ENCODE measurements at places on chromosomes 6 and 20.

DNA sequence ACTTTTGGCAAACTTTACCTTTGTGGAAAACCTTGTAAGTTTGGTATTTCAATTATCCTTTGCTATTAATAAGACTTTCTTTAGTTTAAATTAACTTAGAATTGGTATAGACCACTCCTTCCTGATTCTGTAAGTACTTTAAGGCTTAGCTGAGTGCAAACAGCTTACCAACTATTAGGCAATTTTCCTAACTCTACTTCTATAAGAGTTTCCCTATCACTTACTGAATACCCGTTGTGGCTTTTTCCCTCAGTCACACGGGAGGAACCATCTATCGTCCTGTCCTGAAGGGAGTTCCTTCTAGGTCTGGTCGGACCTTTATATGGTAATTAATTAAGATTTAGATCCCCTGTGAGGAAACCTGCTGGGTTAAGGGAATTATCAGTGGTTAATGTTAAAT lies 9.6 kb downstream of the SLC35A1 start:
- no peak for DNase-seq

DNA sequence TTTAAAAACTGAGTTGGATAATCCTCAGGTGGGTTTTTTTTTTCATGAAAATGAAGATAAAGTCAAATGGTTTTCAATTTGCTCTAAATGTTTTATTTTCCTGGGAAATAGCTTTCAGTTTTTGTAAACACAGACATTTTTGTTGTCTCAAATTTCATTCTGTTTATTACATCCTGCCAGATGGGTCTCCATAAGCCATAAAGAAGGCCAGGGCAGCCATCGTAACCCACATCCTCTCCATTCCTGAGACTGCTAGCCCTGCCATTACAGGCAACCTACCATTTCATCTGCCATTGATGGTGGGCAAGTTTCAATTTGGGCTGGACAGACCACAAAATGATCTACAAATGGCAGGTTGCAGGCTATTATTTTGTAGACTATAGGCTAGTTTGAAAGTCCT lies 60.8 kb downstream of the BTBD3 start:
- DNase-seq, result no peak

- peak; percentile 86 for DNase-seq
Measured at GRCh38 chr6:157200611-157201010, 122.7 kb downstream of the TMEM242 start.

GRCh38 chr6:55011034-55011433 lies 163.3 kb upstream of the HCRTR2 start:
- no peak for DNase-seq

DNA sequence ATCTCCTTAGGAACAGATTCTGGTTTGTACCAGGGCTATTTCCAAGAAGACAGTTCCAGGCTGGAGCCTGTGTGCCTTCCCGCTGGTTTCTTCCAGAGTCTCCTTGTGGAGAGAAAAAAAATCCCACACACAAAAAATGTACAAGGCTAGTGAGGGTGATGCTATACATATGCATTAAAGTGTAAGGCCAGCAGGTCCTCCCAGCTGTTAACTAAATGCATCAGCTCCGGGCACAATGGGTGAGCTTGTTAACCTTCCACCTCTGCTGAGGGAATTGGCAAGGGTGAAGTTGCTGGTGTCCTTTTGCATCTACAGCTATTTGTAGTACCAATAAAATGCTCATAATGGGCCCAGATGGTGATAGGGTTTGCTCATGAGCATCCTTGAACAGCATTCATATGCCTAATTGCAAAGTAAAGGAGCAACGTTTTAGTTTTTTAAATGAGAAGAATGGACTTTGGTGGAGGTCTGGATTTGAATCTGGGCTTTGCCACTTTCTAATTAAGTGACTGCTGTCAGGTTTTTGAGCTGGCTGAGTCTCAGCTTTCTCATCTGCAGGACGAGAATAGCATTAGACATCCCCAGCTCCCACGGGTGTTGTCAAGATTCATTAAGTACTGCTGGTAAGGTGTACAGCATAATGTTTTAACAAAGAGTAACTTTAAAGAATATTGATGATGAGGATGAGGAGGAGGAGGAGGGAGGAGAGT lies 361.8 kb downstream of the QKI start:
- no peak for DNase-seq

- no peak for DNase-seq
Measured at GRCh38 chr6:111148110-111148509, 60.8 kb downstream of the SLC16A10 start.

Measured in NCI-H1694 (cell line).